Foreskin keratinocyte (primary cell): ENCODE measurements at places on chromosomes 7 and 10. TPM values are rescaled to one million over a fixed set of nuclear protein-coding genes. Genes with fewer than 3 reads are reported as not detected.

GRCh38 chr10:103676058-103676785 lies 179.2 kb downstream of the SH3PXD2A start:
- DNase-seq, result peak; percentile 86

GRCh38 chr7:7385421-7385820 lies 150.3 kb downstream of the COL28A1 start:
- DNase-seq, result peak; percentile 40

GRCh38 chr7:105133986-105134655 lies 120.1 kb downstream of the KMT2E start:
- DNase-seq, result no peak

The MLXIPL gene
- 0.31 and 1.3 TPM in 2 replicates for polyA plus RNA-seq

DNA sequence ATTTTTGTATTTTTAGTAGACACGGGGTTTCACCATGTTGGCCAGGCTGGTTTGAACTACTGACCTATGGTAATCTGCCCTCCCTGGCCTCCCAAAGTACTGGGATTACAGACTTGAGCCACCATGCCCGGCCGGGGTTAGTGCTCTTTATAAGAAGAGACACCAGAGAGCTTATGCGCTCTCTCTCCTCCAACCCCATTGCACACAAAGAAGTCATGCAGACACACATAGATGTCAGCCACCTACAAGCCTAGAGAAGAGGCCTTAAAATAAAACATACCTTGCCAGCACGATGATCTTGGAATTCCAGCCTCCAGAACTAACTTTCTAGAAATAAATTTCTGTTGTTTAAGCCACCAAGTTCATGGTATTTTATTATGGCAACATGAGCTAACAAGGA lies 10.0 kb upstream of the FAM53B start:
- DNase-seq, result no peak

The RTKN2 gene
- 1.1 and 1.3 TPM in 2 replicates for polyA plus RNA-seq

- no peak for DNase-seq
Observed at GRCh38 chr7:28173531-28173930, 7.1 kb downstream of the JAZF1 start.

- DNase-seq, result peak; percentile 99
Observed at GRCh38 chr10:77392851-77393250, 244.8 kb downstream of the KCNMA1 start.

- DNase-seq, result no peak
Observed at GRCh38 chr7:23093111-23093510, 12.5 kb upstream of the KLHL7 start.

DNA sequence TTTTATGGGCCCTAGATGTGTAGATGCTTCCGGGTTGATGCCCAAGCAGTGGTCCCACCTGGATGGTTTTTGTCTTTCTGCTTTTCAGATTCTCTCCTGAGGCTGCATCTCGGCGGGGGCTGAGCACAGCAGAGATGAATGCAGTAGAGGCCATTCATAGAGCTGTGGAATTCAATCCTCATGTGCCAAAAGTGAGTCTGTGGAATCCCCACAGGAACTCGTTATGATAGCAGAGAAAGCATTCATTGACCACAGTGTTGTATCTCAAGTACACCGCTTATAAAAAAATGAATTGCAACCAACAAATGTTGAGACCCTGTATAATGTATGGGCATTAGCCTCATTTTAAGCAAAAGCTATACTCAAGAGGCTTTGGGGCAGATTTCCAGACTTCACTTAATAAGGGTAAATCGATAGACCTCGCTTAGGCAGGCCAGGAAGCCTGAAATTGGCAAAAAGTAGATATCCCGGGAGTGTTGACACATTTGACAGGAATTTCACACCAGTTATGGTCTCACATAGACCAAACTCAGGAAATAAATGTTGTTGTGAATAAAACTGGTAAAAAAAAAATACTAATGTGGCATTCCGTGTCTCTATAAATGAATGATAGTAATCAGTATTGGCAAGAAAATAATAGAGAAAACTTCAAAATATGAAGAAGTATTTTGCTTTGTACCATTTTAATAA lies 132.0 kb downstream of the WNT2 start:
- no peak for DNase-seq

The VENTX gene
- not detected in 2 replicates for polyA plus RNA-seq

- no peak for DNase-seq
Observed at GRCh38 chr7:51640841-51641240, 324.2 kb upstream of the COBL start.

The PTTG1IP2 gene
- polyA plus RNA-seq, result not detected in 2 replicates

- no peak for DNase-seq
Observed at GRCh38 chr10:33293076-33293475, 41.4 kb downstream of the NRP1 start.

GRCh38 chr7:82211333-82211732 lies 232.2 kb downstream of the CACNA2D1 start:
- DNase-seq, result no peak

DNA sequence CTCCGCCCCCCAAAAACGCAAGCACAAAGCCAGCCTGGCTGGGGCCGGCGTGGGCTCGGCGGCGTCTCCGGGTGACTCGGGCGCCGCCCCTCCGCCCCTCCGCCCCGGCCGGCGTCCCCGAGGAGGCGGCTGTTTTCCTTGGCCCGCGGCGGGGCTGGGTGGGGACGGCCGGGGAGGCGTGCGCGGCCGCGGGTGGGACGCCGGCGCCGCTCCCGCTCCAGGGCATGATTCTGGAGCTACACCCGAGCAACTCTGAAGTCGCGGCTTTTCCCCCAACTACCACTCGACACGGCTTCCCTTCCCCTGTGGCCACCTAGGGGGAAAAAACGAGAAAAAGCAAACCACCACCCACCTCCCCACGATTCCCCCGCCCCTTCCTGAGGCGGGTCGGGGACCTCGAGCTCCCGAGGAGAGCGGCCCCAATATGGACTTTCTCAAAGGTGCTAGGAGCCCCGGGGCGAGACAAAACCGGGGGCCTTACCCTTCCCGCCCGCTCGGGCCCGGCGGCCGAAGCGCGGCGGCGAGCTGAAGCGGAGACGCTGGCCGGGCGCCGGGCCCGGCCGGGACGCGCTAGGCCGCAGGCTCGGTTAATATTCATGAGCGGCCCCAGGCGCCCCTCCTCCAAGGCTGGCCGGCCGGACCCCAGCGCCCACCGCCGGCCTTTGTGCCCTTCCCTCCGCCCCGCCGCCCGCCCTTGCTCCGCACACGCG lies 856 bp downstream of the ARHGAP21 start:
- DNase-seq, result no peak

The LIPJ gene
- polyA plus RNA-seq, result not detected in 2 replicates

The SPDYE1 gene
- polyA plus RNA-seq, result not detected in 2 replicates

The TRIM73 gene
- polyA plus RNA-seq, result 0.19 and 0.66 TPM in 2 replicates

The CPED1 gene
- polyA plus RNA-seq, result 0.57 and 0.76 TPM in 2 replicates

The CBLL1 gene
- polyA plus RNA-seq, result 6.7 and 7.9 TPM in 2 replicates

The NCF1 gene
- 0.34 and 0.36 TPM in 2 replicates for polyA plus RNA-seq

GRCh38 chr10:43263551-43264343 lies 3.1 kb downstream of the RASGEF1A start:
- no peak for DNase-seq

- no peak for DNase-seq
Observed at GRCh38 chr7:100065452-100066186, 15.9 kb downstream of the ZNF3 start.

GRCh38 chr7:140402178-140402835 lies 1.6 kb upstream of the RAB19 start:
- DNase-seq, result peak; percentile 38

- peak; percentile 39 for DNase-seq
Observed at GRCh38 chr7:111855161-111855841, 293.0 kb upstream of the IMMP2L start.

- no peak for DNase-seq
Observed at GRCh38 chr7:47967123-47967522, 12.3 kb downstream of the HUS1 start.

DNA sequence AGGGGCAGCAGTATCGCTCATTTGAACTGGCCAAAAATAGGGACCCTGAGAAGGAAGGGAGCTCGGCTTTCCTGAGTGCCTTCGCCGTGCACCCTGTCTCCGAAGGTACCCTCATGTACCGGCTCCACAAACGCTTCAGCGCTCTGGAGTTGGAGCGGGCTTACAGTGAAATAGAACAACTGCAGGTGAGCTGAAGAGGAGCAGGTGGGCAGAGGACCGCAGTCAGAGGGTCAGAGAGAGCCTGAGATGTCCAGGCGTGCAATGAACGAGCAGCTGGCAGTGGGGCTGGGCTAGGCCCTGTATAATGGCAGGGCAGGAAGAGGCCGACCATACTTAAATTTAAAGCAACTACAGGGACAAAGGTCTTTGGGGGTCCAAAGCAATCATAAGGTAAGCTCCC lies 4.1 kb downstream of the CHPF2 start:
- no peak for DNase-seq

DNA sequence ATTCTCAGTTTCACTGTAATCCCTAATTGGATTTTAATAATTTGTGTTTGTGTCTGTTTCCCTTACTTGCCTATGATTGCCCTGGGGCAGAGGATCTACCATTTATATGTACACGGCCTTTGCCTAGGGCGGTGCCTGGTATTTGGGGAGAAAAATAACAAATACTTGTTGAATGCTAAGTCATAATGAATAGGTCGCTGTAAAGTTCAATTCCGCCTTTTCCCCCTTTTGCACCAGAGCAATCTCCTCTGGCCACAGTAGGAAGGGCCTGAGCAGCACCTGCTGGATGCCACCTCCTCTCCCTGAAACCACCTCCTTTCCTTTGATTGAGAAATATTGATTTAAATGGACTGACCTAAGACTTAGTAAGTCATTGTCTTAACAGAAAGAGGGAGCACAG lies 70.2 kb downstream of the RHOBTB1 start:
- DNase-seq, result no peak

- DNase-seq, result no peak
Observed at GRCh38 chr7:85090143-85090542, 96.7 kb downstream of the SEMA3D start.

DNA sequence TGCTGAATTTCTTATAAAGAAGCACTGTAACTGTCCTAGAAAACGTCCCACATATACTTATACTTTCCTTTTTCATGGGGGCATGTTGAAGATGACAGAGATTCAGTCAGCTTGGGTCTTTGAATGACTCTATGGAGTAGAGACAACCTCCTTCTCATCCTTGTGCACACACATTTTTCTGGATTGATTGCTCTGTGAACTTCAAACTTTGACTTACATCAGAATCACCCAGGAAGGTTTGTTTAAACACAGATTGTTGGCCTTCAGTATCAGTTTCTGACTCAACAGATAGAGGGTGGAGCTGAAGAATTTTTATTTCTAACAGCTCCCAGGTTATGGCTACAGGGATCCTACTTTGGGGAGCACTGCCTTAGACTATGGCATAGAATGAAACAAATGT lies 97.6 kb upstream of the DGKB start:
- DNase-seq, result no peak

DNA sequence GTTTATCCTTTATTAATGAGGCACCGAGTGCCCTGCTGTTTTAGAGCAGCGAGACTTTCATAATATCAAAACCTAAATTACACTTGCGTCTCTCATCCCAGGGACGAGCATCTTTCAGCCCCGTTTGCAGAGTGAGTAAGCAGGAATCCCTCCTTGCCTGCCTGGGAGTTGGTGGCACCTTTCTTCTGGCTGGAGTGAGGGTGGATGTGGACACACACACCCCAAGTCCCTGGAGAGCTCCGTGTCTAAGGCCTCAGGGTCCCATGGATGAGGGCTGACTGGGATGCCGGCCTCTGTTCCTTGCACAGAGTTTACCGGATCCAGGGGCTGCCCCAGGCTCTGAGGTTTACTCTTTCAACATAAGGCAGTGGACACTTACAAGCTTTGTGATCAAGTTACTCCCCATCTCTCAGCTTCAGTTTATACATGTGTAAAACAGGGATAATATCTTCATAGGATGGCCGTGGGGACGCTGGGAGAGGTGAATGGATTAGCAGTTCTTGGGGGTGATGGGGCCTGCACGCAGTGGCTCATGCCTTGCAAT lies 24.5 kb downstream of the POLL start:
- no peak for DNase-seq

The CTAGE6 gene
- polyA plus RNA-seq, result not detected in 2 replicates

DNA sequence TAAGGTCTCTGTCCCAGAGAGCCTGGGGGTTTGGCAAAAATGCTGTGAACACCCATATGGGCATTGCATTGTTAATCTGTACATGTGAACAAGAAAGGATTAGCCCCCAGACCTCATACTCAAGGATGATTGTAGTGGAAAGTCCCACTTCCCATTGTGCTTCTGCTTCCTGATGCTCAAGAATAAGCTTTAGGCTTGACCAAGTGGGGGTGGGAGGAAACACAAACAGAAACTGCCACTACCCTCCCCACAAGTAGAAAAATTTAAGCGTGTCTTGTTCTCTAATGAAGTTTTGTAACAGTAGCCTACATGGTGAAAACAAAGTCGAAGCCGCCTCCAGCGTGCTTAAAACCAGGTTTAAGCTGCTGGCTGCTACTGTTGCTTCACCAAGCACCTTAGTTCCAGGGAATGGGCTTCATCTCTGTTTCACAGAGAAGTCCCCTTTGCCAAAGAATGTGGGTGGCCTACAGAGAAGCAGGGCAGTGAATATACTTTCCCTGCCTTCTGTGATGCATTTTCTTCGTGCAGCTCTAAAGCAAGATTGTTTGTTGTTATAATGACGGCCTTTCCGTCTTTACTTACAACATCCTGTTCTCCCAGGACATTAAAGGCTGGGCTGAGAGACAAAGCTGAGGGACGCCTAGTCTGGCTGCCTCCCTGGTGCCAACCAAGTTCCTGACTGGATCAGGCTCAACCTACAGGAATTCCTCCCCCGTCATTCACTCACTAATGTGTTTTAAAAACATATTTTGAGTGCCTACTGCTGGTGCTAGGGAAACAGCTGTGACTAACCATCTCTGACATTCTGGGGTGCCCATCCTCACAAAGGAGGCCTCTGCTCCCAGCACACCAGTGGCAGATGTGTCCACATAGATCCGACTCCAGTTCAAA lies 32.1 kb upstream of the CCSER2 start:
- no peak for DNase-seq

The TFPI2 gene
- 19.3 and 71.3 TPM in 2 replicates for polyA plus RNA-seq

GRCh38 chr10:47111329-47111862 lies 188.6 kb upstream of the GDF10 start:
- no peak for DNase-seq

DNA sequence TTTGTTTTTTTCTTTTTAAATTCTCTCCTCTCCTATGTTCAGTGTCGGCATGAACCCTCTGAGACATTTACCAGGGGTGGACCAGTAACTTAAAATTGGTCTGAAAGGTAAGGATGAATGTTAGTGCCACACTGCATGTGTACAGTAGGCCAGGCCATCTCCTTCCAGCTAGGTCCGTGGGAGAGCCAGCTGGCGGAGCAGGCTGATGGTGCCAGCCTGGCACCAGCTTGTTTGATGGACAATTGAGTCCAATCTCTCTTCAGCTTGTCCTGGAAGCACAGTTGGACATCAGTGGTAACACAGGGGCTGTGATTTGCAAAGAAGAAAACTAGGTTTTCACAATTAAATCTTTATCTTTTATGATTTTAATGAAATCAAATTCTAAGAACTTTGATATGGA lies 136.5 kb downstream of the CNNM2 start:
- DNase-seq, result no peak

- DNase-seq, result peak; percentile 30
Observed at GRCh38 chr10:17954861-17955260, 3.1 kb downstream of the SLC39A12 start.

DNA sequence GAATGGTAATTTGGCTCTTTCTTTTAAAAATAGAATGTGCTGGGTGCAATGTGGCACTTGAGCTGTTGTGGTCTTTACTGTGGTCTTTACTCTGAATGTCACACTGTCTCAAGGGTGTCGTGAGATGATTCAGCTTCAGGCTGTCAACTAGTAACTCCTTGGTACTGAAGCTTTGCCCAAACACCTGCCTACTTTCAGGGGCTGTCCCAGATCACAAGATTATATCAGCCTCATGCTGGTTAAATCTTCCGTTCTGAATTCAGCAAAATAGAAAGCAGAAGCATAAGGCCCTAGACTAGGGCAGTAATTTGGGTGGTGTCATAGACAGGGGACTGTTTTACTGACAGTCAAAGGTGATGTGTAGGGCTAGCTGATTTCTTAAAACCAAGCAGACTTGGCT lies 110.9 kb downstream of the BAMBI start:
- no peak for DNase-seq

The UMAD1 gene
- polyA plus RNA-seq, result 6.5 and 7.1 TPM in 2 replicates

The PTPRZ1 gene
- polyA plus RNA-seq, result 7.8 and 10.0 TPM in 2 replicates

The TMEM178B gene
- not detected in 2 replicates for polyA plus RNA-seq
